ENCODE measurements at places on chromosomes 7 and 10.

GRCh38 chr10:62636825-62637248, 167.7 kb upstream of the ADO start:
- no peak for DNase-seq

DNA sequence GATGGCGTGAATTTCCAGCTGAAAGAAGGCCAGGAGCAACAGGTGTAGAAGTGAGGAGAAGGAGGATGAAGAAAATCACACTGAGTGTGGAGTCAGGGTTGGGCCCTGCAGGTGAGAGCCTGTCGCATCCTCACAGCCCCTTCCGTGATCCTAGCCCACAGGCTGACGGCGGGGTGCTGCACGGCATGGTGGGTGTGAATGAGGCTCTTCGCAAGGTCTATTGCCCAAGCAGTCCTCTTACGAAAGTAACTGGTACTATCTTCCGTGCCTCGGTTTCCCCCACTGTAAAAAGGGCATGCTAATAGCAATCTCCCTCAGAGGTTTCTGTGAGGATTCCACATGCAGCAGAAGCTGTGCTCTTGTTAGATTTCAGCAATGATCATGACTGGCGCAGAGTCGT, 129.9 kb upstream of the TNS3 start:
- no peak for DNase-seq

- DNase-seq = no peak
Observed at GRCh38 chr10:78755877-78756455, 312.8 kb upstream of the ZMIZ1 start.

- peak; percentile 88 for DNase-seq
Observed at GRCh38 chr7:28005075-28005846, 175.3 kb downstream of the JAZF1 start.

- DNase-seq = no peak
Observed at GRCh38 chr7:1503390-1503789, 799 bp downstream of the INTS1 start.

DNA sequence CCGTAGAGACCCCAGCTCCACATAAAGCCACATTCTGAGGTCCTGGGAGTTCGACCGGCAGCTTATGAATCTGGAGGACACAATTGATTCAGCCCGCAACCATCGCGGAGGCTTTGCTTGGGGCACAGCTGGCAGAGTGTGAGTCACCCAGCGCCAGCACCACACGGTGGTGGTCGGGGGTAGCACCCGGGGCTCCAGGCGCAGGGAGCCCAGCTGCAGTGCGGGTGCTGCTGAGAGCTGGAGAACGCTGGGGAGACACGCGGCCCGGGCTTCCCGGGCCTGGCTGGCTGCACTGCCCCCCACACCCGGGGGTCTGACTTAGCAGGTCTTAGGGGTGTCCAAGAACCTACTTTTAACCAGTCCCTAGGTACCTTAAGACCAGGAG, 87.9 kb downstream of the PAXIP1 start:
- peak; percentile 27 for DNase-seq

DNA sequence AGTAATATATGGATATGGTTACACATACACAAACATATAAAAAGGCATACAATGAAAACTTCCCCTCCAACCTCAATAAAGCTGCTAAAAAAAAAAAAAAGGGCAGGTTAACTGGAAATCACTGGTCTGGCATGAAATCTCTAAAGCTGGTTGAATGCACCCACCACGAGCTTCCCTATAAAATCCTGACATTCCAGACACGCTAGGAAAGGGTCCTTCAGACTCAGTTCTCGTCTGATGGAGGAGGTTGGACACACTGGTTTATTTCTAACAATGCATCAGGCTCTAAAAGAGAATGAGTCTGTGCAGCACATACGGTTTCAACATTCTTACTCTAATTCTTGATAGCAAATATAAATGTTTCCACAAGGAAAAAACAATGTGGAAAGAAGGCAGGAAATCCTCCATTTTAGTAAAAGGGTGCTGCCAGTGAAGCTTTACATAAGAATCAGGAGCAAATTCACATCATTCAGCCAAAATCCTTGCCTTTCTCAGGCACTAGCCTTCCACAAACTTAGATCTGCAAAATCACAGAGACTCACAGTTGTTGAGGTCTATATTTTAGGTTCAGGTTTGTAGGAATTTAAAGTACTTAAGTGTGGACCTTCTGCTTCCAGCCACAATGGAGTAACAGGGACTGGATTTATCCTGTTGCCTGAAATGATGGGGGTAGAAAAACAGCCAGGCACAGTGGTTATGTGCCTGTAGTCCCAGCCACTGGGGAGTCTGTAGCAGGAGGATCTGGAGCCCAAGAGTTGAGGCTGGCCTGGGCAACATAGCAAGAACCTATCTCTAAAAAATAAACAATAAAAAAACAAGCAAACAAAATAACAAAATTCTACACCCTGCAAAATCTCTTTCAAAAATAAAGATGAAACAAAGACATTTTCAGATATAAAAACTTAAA, 73.5 kb downstream of the CYTH3 start:
- DNase-seq = no peak

DNA sequence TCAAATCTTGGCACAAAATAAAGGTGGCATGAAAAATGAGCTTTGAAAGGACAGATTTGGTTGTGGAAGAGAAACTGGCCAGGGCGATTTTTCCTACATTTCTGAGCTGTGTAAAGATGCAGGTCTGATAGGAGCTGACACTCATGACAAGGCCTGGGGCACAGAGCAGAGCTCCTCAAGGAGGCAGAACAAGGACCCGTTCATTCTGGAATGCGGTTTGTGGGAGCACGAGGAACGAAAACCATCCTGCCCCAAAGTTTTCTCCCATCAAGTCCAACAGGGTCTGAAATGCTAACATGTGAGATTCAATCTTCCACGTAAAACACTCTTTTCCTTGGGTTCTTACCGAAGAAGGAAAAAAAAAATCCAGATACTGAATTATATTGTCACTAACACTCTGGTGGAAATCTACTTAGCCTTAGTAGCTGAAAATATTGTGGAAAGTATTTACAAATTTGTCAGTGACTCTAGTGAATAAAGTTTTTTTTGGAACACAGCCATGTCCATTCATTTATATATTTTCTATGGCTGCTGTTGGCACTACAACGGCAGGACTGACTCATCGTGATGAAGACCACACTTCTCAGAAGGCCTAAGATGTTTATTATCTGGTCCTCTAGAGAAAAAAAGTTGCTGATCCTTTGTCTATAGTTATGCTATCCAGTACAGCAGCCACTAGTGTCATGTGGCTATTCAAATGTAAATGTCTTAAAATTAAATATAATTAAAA, 215.7 kb downstream of the BAMBI start:
- DNase-seq = no peak

- DNase-seq = no peak
Observed at GRCh38 chr7:143295870-143296269, 7.7 kb downstream of the CASP2 start.

DNA sequence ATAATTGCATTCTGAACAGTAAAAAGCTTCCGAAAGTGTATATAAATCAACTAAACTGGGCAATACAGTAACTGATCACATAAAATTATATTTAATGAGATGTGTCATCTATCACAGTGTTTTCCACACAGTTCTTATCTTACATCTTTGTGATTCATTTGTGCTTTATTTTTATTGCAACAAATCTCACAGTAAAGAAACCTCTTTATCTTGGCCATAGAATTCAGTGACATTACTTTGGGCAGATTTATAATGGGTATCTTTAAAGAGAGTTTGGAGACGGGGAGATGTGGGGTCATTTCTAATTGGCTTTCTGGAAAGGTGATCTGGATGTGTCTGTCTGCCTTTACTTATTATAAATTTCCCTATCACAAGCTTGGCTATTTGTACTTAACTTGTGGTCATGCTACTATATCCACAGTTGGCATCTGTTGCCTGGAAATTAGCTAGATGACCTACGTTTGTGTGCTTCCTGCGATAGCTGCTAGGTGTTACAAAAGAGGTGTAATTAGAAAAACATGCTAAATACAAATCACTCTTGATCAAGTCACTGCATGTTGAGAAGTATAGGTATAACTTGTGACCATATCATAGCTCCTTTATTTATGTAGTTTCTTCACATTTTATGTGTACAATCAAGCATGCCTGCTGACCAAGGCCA, 123.8 kb downstream of the ARID5B start:
- no peak for DNase-seq

DNA sequence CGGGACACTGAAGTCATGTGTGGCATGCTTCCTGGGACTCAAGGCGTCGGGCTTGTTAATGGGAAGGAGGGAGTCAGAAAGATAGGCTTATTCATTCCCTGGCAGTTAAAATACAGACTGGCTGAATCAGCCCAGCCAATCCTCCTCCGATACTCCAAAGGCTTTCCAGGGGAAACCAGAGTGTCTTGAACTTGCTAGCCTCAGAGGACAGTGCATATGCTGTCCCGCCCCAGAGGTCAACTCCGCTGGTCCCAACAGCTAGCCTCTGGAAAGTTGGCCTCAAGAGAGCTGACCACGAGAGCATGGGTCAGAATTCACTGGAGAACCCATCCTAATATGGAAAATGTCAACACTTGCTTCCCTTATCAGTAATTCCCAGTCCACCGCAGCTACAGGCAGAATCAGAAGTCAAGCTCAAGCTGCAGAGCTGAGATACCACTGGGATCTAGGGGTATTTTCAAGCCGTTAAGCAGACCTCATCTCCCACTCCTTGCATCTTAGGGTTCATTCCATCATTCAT, 43.0 kb downstream of the ELMO1 start:
- no peak for DNase-seq

GRCh38 chr10:79430936-79431335, 14.5 kb downstream of the ZCCHC24 start:
- DNase-seq = peak; percentile 58

- DNase-seq = no peak
Observed at GRCh38 chr7:54878339-54878738, 119.3 kb upstream of the SEC61G start.

- no peak for DNase-seq
Observed at GRCh38 chr10:28684986-28685580, 7.8 kb downstream of the BAMBI start.

DNA sequence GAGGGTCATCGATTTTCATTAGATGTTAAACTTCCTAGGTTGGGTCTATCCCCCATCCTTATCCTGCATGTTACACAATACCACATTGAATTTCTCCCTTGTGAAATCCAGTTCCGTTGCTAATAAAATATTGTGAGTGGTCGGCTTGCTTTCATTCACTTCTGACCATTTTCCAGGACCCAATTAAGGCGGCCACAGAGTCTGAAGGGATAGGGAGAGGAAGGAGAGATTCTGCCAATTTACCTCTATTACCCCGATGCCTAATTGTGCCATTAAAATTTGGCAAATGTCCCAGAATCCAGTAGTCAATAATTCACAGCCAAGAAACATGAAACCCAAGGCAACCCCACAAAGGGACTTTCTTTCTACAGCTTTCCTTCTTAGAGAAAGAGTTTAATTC, 129.9 kb downstream of the IPMK start:
- DNase-seq = no peak

- no peak for DNase-seq
Observed at GRCh38 chr10:115856580-115856979, 416.4 kb downstream of the GFRA1 start.

GRCh38 chr10:60865198-60865783, 78.7 kb downstream of the RHOBTB1 start:
- DNase-seq = no peak

GRCh38 chr10:24007359-24007758, 201.6 kb upstream of the KIAA1217 start:
- no peak for DNase-seq
